ENCODE measurements at places on chromosomes 1 and 21. TPM values are rescaled to one million over a fixed set of nuclear protein-coding genes. Genes with fewer than 3 reads are reported as not detected.

- no peak for DNase-seq
Observed at GRCh38 chr1:227955808-227956207, 8.1 kb upstream of the WNT9A start.

AMY2A gene
- total RNA-seq: not detected

ATXN7L2 gene
- total RNA-seq: 8.6 TPM

PLPP3 gene
- total RNA-seq: 2.8 TPM

DNA sequence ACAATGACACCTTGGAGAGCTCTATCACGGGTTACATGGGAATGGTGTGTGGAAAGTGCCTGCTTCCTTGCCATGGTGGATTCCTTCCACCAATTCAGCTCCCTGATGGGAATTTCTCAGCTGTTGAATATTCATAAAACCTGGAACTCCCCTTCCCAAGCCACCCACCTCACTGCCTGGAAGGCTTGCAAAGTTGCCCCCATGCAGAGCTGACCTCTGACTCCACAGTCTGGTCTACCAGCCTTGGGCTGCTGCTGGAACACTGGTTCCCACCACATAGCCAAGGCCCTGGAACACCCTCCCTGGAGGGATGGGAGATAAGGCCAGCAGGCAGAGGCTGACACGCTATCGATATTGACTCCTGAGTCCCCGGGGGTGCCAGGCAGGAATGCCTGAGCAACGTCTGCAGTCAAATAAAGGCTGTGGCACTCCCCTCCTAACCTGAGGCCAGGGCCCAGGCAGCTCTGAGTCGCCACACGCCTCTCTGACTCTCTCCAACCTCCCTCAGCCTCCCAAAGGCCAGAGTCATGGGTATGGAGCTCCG, 8.8 kb downstream of the CCDC24 start:
- DNase-seq: no peak

GRCh38 chr1:159791461-159791860, 10.7 kb downstream of the DUSP23 start:
- no peak for DNase-seq

- no peak for DNase-seq
Observed at GRCh38 chr1:186915555-186915954, 86.8 kb downstream of the PLA2G4A start.

GRCh38 chr1:192266645-192267044, 50.1 kb upstream of the RGS21 start:
- DNase-seq: no peak

- no peak for DNase-seq
Observed at GRCh38 chr21:37412603-37413360, 46.2 kb downstream of the DYRK1A start.

GRCh38 chr1:229859026-229859425, 208.0 kb upstream of the GALNT2 start:
- no peak for DNase-seq

DNA sequence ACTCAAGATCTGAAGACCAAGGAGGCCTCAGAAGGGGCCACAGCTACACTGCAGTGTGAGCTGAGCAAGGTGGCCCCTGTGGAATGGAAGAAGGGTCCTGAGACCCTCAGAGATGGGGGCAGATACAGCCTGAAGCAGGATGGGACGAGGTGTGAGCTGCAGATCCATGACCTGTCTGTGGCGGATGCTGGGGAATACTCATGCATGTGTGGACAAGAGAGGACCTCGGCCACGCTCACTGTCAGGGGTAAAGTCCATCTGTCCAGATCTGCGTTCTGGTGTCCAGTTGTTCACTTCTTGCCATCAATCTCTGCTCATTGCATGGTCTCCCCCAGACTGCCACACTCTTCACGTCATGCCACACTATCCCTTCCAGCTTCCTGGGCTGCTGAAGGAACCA, 90.6 kb downstream of the OBSCN start:
- DNase-seq: no peak

- no peak for DNase-seq
Observed at GRCh38 chr1:150881331-150882070, 5.1 kb upstream of the ARNT start.

TSTD1 gene
- total RNA-seq: not detected

DNA sequence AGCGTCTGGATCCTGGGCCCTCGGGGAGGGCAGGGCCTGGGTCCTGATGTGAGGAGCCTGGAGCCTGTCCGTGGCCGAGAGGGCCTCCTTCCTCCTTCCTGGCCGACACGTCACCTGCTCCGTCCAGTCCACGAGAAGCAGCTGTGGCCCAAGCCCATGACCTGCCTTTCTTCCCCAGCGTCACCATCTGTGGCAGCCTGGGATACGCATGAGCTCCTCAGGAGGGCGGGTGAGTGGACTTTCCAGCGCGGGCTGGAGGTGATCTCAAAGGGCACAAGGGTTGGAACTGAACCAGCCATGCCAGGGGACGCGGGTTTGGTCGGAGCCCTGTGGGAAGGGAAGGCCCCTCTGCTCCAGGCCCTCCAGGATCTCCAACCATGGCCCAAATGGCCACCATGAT, 90.4 kb downstream of the DHRS3 start:
- no peak for DNase-seq

DIP2A gene
- 16.4 TPM for total RNA-seq

LCE1B gene
- total RNA-seq: not detected

UBL4B gene
- not detected for total RNA-seq

SLC35F3 gene
- total RNA-seq: 7.5 TPM

- no peak for DNase-seq
Observed at GRCh38 chr1:79215311-79215710, 208.8 kb upstream of the ADGRL4 start.

Measured in Daoy (cell line).